ENCODE measurements at places on chromosomes 2 and 18.
A peak's percentile ranks its signal among the peaks of the same experiment; 100 is the strongest.

DNA sequence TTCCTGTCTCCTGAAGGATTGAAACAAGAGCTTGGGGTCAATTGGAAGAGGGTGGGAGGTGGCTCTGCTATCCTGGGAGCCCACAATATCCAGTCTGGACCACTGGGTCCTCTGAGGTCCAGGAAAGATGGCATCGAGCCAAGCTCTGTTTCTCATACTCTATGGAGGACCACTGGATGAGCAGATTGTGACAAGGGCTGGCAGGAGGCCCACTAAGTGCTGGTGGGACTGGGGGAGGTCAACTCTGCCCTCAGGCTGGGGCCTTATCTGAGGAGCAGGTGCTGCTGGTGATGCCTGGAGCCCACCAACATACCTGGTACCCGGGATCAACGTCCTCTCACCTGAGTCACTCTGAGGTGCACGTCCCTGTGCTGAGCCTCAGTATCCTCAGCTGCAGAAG is 142.4 kb downstream of the NDUFA10 start:
- DNase-seq = no peak

DNA sequence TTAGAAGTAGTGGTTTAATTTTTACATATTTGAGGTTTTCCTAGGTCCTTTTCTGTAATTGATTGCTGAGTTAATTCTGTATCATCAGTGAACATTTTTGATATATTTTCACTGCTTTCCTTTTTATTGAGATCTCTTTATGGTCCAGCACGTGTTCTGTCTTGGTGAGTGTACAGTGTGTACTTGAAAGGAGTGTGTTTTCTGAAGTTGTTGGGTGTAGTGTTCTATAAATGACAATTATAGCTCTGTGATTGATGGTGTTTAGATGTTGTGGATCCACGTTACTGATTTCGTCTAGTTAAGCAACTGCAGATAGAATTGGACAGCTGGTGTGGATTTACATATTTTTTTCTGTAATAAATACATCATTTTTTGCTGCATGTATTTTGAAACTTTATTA is 32.7 kb downstream of the AGFG1 start:
- DNase-seq = no peak

- DNase-seq = no peak
These were observed 26.5 kb downstream of the FIGN start for GRCh38 chr2:163709270-163709669.

DNA sequence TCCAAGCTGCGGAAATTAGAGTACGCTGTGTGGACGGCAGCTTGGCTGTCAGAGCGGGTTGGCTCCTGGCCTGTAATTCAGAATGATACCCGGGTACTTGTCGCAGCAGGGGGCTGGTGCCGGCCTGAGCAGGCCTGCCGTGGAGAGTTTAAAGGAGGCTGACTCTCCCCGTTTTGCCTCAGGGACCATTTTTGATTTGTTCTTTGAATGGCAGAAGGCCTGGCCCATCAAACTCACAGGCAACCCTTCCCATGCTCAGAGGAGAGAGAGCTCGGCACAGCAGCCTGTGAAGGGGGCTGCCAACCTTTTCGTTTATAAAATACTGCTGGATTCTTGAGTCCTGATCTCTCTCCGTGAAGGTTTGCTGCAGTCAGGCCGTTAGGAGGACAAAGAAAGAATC is 151.3 kb downstream of the KLHL29 start:
- DNase-seq = peak; percentile 44

All from NCI-H446 treated with DMSO at 0.1 percent for 48 hours (cell line).